MM.1S (cell line): ENCODE measurements at places on chromosomes 4 and X.
A peak's percentile ranks its signal among the peaks of the same experiment; 100 is the strongest.

DNA sequence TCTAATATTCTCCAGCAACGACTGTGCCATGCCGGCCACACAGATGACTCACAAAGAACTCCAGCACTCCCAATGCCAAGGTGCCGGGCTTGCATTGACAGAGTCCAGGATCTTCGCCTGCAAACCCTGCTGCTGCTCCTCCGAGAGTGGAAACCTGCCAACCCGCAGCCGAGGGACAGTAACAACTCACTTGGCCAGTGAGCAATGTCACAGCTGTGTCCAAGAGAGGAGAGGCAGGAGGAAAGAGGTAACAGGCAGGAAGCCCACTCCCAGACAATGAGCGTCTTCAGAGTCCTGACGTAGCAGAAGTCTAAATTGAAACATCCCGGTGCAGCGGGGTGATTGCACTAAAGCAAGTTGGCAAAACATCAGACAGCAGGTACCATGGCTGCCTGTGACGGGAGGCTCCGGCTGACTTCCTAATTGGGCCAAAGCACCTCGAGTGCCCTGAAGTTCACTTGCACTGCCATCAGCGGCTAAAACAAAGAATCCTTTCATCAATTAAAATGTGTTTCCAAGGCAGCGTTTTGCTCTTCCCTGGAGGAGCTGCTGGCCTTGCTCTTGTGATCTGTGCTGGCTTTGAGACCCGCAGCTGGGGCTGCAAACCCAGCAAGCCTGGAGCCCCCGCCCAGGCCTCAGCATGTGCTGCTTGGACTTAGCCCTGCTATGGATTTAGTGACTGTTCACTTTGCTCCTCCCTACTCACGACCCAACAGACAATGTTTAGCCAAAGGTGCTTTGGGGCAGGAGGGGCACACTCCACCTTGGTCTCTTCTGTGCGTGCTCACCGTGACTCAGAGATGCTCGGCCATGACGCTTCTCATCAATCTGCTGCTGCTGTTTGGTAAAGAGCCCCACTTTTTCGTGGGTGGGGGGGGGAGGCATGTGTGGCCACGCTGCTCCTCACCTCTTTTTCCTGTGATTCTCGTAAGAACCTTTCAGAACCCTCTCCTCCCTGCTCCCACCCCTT is 36.5 kb downstream of the DCTD start:
- DNase-seq = no peak
- H3K27me3 ChIP-seq = no peaks in the 10 kb centered on the region
- H3K36me3 ChIP-seq = no peaks in the 10 kb centered on the region
- no peak overlapping the region for H3K4me3 ChIP-seq
- no peaks in the 10 kb centered on the region for H3K4me1 ChIP-seq

- H3K4me3 ChIP-seq = no peak overlapping the region
- DNase-seq = no peak
- H3K27me3 ChIP-seq = no peaks in the 10 kb centered on the region
These were observed 71.0 kb downstream of the SNCA start for GRCh38 chr4:89765966-89766365.

DNA sequence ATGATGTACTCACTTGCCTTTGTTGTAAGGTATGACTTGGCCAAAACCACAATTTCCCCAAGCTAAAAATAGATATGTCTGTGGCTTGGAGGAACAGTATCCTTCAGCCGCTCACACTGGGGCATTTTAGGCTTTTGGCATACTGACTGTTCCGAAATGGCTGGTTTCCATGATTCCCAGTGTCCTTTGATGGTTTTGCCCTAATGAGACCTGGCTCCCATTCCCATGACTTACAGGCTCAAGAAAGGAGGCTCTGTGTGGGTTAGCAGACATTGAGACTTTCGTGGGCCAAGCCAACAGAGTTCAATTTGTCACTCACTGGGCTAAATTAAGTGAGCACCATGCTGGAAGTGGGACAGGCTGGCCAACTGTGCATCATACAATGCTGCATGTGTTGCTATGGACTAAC is 150.6 kb downstream of the CEP135 start:
- no peaks in the 10 kb centered on the region for H3K27me3 ChIP-seq
- DNase-seq = peak; percentile 51
- no peak overlapping the region for H3K4me3 ChIP-seq
- H3K27ac ChIP-seq = no peak overlapping the region
- H3K4me1 ChIP-seq = peaks cover 11% of the 10 kb centered on the region

- H3K36me3 ChIP-seq = no peaks in the 10 kb centered on the region
- no peaks in the 10 kb centered on the region for H3K4me1 ChIP-seq
- no peak overlapping the region for H3K4me3 ChIP-seq
- no peak overlapping the region for H3K27ac ChIP-seq
These were observed 90.9 kb upstream of the BANK1 start for GRCh38 chr4:101699441-101700124.

DNA sequence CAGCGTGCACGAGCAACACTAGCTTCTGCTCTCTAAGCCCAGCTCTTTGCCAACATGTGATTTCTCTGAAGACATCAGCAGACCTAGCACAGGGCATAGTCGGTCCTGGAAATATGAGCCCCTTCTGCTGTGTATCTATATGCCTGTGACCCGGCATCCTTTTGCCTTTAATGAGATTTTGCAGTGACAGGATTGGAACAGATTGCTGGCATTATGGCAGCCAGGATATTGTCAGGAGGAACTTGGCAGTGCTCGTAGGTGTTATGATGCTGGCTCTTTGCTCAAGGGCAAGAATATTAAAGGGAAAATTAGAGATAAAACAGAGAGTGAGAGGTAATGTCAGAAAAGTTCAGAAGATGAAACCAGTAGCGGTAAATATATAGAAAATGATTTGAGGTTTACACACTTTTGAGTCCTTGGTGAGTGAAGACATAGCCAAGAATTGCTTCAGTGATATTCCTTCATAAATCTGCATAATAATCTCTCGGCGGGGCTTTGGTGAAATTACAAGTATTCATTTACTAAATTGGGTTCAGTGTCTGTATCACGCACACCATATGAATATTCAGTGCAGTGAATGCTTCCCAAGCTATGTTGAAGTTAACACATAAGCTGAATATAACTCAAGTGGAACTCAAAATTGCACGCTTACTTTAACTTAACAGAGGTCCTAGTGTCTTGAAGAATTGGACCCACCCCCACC is 502.1 kb upstream of the NR3C2 start:
- no peaks in the 10 kb centered on the region for H3K36me3 ChIP-seq
- H3K4me3 ChIP-seq = no peak overlapping the region
- H3K4me1 ChIP-seq = no peaks in the 10 kb centered on the region
- H3K27me3 ChIP-seq = no peaks in the 10 kb centered on the region
- DNase-seq = no peak

GRCh38 chr4:26380740-26381139 is 59.9 kb downstream of the RBPJ start:
- H3K27me3 ChIP-seq = no peaks in the 10 kb centered on the region
- 0 out of 2 replicates have a peak, but pooled peaks cover 3% of the 10 kb centered on the region for H3K36me3 ChIP-seq
- no peak overlapping the region for H3K4me3 ChIP-seq
- H3K27ac ChIP-seq = no peak overlapping the region

DNA sequence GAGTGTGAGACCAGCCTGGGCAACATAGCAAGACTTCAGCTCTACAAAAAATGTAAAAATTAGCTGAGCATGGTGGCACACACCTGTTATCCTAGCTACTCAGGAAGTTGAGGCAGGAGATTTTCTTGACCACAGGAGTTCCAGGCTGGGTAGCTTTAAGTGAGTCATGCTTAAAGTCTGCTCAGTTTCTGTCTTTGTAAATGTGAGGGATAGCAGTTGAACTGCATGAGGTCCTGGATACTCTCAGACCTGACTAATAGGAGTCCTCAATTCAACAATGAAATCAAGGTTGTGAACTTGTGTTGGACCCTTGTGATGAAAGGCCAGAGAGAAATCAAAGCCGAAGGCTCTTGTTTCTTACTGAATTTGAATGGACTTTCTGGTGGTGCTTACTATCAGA is 45.2 kb downstream of the STARD8 start:
- no peak overlapping the region for H3K4me3 ChIP-seq
- H3K4me1 ChIP-seq = 0 out of 2 replicates have a peak, but pooled peaks cover 5% of the 10 kb centered on the region
- peak; percentile 16 for DNase-seq
- H3K27me3 ChIP-seq = no peaks in the 10 kb centered on the region
- H3K27ac ChIP-seq = no peak overlapping the region
- no peaks in the 10 kb centered on the region for H3K36me3 ChIP-seq

GRCh38 chr4:47442980-47443379 is 20.5 kb downstream of the COMMD8 start:
- H3K27me3 ChIP-seq = no peaks in the 10 kb centered on the region
- H3K36me3 ChIP-seq = no peaks in the 10 kb centered on the region
- H3K4me1 ChIP-seq = no peaks in the 10 kb centered on the region
- no peak overlapping the region for H3K4me3 ChIP-seq

DNA sequence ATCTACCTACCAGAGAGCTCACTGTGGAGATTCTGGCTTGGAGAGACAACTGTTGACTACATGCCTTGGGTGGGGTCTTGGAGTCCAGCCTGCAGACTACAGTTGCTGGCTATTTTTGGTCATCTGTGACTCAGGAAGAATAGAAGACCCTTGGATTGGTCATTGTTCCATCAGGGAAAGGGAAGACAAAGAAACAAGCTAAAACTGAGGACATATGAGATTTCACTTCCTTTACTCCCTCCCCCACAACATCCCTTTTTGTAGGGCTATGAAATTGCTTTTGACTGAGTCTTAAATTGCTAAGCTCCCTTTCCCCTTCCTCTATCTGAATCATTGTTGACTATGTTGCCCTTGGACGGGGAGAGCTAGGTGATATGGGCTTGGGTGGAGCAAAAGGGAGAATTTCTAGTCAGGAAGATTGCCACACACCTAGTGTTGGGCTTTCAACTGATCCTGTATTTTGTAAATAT is 11.7 kb downstream of the MSN start:
- H3K27me3 ChIP-seq = no peaks in the 10 kb centered on the region
- no peaks in the 10 kb centered on the region for H3K36me3 ChIP-seq
- DNase-seq = no peak
- H3K4me1 ChIP-seq = peaks cover 42% of the 10 kb centered on the region
- no peak overlapping the region for H3K4me3 ChIP-seq
- no peak overlapping the region for H3K27ac ChIP-seq

- no peak overlapping the region for H3K4me3 ChIP-seq
- no peak for DNase-seq
- H3K36me3 ChIP-seq = no peaks in the 10 kb centered on the region
- H3K4me1 ChIP-seq = no peaks in the 10 kb centered on the region
These were observed 703.5 kb upstream of the PABPC4L start for GRCh38 chr4:134905061-134905460.

DNA sequence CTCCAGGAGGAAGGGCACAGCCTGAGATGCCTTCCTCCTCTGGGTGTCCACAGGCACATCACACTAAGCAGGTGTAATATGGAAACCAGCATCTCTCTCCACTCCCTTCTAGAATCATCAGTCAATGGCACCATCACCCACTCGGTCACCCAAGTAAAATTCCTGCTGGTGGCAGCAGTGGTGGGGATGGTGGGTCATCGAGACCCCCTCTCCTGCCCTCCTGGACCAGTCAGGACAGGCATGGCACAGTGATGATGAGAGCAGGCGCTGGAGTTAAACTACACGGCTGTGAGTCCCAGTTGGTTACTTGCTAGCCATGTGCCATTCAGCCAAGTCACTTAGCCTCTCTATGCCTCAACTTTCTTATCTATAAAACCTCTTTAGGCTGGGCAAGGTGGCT is 42.5 kb downstream of the SCD5 start:
- no peak overlapping the region for H3K4me3 ChIP-seq
- H3K4me1 ChIP-seq = no peaks in the 10 kb centered on the region
- H3K27ac ChIP-seq = no peak overlapping the region

DNA sequence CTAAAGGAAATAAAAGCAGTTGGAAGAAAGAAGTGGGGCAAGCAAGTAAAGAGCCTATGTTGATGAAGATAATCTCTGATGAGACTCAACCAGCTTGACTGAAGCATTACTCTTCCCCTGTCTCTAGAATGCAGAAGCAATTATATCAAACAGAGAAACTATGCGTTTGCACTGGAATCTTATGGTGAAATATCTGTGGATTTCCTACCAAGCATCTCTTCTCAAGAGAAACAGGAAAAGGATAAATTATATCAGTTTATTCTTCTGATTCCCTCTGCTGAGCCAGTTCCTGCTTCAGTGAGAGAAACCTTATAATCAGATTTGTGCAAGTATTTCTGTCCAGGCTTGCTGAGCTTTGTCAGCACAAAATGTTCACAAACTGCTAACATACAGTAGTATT is 316.7 kb upstream of the SLC7A11 start:
- H3K36me3 ChIP-seq = no peaks in the 10 kb centered on the region
- H3K4me3 ChIP-seq = no peak overlapping the region
- no peak for DNase-seq
- no peak overlapping the region for H3K27ac ChIP-seq

GRCh38 chr4:147528054-147528453 is 47.2 kb downstream of the EDNRA start:
- no peak for DNase-seq
- H3K36me3 ChIP-seq = no peaks in the 10 kb centered on the region
- H3K4me1 ChIP-seq = no peaks in the 10 kb centered on the region

- no peak overlapping the region for H3K4me3 ChIP-seq
These were observed 8.6 kb upstream of the HS6ST2 start for GRCh38 chrX:132967049-132967448.

GRCh38 chr4:83725336-83726085 is 189.6 kb downstream of the GPAT3 start:
- H3K4me3 ChIP-seq = no peak overlapping the region
- H3K4me1 ChIP-seq = no peaks in the 10 kb centered on the region
- no peak for DNase-seq
- H3K27me3 ChIP-seq = no peaks in the 10 kb centered on the region

DNA sequence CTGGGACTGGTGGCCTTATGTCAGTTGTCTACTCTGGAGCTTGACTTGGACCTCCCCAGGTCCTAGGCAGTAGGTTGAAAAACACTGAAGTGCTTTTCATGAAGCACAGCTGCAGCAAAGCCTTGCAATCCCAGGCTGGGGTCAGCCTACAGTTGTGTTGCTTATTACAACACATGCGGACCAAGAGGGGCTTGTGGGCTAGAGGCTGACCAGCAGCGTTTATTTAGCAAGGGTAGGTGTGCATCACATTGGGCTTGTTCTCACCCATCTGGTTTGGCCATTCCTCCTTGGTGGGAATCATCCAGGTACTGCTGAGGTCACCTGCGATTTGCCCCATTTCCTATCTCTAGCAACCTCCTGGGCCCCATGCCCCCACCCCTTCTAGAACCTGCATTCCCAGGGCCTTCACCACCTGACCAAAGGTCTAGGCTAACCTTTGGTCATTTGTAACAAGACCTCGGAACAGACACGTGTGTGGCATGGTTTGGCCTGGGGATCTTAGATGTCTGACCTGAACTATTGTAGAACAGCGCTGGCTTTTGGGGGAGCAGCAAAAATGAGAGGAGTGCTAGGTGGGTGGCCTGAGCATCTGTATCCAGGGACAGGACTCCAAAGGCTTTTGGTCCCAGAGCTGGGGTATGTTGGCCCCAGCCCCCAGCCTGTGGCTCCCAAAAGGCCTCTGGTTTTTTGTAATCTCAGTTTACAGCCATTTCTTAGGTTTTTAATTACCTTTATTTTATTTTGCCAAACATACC is 3.0 kb downstream of the RPL10 start:
- no peak overlapping the region for H3K4me3 ChIP-seq
- no peaks in the 10 kb centered on the region for H3K27me3 ChIP-seq
- no peak for DNase-seq
